ENCODE measurements at places on chromosomes 7 and 10. TPM values are rescaled to one million over a fixed set of nuclear protein-coding genes. Genes with fewer than 3 reads are reported as not detected.
A peak's percentile ranks its signal among the peaks of the same experiment; 100 is the strongest.

- H3K27ac ChIP-seq = no peak overlapping the region
- H3K4me1 ChIP-seq = no peaks in the 10 kb centered on the region
- H3K36me3 ChIP-seq = no peaks in the 10 kb centered on the region
- H3K27me3 ChIP-seq = no peaks in the 10 kb centered on the region
- no peak overlapping the region for H3K4me3 ChIP-seq
Observed at GRCh38 chr7:95501261-95501832, 15.6 kb downstream of the ASB4 start.

GRCh38 chr10:113692271-113692670, 12.6 kb downstream of the CASP7 start:
- peaks cover 27% of the 10 kb centered on the region for H3K36me3 ChIP-seq
- peaks cover 10% of the 10 kb centered on the region for H3K4me1 ChIP-seq
- no peak overlapping the region for H3K4me3 ChIP-seq
- H3K27me3 ChIP-seq = no peaks in the 10 kb centered on the region
- no peak overlapping the region for H3K27ac ChIP-seq

GRCh38 chr7:11743016-11743415, 89.0 kb downstream of the THSD7A start:
- no peak overlapping the region for H3K27ac ChIP-seq
- no peak for DNase-seq
- H3K4me3 ChIP-seq = no peak overlapping the region
- no peaks in the 10 kb centered on the region for H3K36me3 ChIP-seq
- H3K27me3 ChIP-seq = no peaks in the 10 kb centered on the region
- no peaks in the 10 kb centered on the region for H3K4me1 ChIP-seq

DNA sequence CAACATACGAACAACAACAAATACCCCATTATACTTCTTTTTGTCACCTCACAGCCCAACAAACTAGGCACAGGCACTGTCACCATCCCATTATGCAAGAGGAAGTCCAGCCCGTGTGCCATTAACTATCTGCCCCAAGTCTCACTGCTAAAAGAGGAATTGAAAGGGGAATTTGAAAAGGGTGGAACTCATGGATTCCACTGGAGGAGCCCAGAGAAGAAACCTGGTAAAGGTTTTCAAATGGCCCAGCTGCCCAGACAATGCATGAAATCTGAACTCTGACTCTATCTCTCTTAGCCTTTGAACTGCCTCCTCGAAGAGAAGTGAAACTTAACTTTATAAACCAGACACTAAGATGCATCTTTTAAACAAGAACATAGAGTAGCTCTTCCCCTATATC, 130.0 kb downstream of the PLXNA4 start:
- H3K27ac ChIP-seq = no peak overlapping the region
- H3K27me3 ChIP-seq = no peaks in the 10 kb centered on the region
- no peaks in the 10 kb centered on the region for H3K4me1 ChIP-seq

DNA sequence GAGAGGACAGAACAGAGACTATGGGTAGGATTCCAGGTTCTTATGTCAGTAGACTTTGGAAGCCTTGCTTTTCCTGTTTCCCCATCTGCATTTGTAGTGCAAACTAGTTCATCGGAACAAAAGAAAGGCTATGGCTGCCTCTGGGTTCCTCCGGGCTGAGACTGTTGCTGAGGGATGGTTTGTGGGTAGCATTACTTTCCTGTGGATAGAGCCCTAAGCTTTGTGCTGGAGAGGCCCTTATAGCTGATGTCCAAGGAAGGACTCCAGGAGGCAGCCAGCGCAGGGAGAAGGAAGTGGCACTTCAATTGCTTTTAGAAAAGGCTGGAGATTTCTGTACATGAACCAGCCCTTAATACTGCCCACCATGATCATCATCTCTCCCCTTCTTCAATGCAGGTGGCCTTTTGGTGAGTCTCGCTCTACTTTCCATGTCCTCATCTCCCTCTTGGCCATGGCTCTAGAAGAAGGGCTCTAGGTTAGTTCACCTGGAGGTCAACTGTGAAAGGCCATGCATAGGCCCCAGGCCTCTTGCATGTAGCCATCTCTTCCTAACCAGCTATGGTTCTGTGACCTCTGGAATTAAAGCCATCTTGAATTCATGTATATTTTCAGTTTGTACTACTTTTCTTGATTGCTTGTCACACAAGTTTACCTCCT, 15.4 kb downstream of the MXI1 start:
- H3K4me1 ChIP-seq = peaks cover 44% of the 10 kb centered on the region
- no peak overlapping the region for H3K4me3 ChIP-seq
- H3K27me3 ChIP-seq = no peaks in the 10 kb centered on the region
- H3K27ac ChIP-seq = peak overlapping the region; percentile 77

DNA sequence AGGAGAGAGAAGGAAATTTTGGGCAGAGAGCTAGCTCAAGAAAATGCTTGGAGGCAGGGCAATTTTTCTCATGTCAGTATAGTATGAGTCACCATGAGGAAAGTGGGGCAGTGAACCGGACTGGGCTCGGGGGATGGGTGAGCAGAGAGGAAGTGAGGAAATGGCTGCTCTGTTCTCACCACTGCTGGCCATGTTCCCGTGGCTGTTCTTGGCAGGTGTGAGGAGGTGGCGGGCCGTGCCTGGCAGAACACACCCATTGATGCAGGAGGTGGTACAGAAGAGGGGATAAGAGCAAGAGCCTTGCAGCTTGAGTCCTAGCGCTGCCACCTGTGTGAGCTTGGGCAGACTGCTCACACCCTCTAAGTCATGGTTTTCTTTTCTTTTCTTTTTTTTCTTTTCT, 304.4 kb upstream of the LYZL1 start:
- DNase-seq = peak; percentile 88
- peaks cover 18% of the 10 kb centered on the region for H3K4me1 ChIP-seq
- H3K27ac ChIP-seq = peak overlapping the region; percentile 49
- H3K27me3 ChIP-seq = no peaks in the 10 kb centered on the region
- H3K36me3 ChIP-seq = no peaks in the 10 kb centered on the region

TMEM184A gene
- total RNA-seq = 10.6 TPM

STEAP4 gene
- 3.1 TPM for total RNA-seq

CYP26C1 gene
- 7.0 TPM for total RNA-seq

PDK4 gene
- total RNA-seq = 697 TPM

All from stomach (tissue), 19 donors.